NCI-H1436 treated with DMSO at 0.1 percent for 48 hours (cell line): ENCODE measurements at places on chromosomes 1 and 21.

DNA sequence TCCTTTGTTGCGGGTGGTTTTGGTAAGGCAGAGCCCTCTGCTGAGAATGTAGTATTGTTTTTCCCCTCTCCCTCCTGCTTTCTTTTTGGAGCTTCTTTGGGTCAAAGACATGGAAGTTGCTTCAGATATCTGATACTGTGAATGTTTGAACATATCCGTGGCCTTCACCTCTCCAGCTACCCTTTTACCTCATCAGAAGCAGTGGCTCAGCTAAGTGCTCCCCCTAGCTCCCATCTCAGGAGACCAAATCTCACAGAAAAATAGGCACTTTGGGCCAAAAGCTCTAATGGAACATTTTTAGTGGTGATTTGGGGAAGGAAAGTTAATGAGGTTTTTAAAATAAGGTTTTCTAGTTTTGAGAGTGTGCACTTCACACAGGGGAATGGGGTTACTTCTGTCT, 6.3 kb downstream of the TMEM200B start:
- no peak for DNase-seq

DNA sequence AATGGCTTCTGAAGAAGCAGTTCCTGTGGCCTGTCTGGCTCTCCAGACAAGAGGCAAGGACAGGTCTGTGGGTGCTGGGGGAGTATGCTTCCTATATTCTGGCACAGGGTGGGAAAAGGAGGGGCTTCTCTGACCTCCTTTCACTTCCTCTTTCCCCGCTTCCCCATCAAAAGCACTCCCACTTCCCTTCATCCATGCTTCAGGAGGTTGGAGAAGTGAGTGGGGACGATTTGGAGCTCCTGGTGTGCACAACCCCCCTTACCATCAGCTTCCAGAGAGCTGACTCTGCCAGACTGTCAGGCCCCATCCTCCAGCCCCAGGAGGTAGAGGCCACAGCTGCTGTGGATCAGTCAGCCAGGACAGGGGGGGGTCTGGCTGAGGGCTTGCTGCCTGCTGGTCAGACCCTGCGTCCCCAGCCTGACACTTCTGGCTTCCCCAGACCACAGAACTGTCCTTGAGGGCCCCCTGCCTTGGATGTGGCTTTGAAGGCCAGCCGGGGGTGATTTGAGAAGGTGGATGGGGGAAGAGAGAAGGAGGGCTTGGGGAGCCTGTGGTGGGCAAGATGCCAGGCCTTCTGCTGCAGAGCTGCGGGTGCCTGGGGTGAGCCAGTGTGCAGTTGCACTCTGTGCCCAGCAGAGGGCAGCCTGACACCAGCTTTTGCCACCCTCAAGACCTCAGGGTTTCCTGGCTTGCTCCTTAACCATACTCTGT, 21.5 kb upstream of the TMEM222 start:
- DNase-seq: peak; percentile 18

- DNase-seq: no peak
These were observed 423.3 kb upstream of the OLFM3 start for GRCh38 chr1:102420034-102420433.

- no peak for DNase-seq
These were observed 701 bp downstream of the DEDD start for GRCh38 chr1:161131523-161132409.

GRCh38 chr1:147826259-147826658, 65.9 kb upstream of the GJA5 start:
- no peak for DNase-seq

DNA sequence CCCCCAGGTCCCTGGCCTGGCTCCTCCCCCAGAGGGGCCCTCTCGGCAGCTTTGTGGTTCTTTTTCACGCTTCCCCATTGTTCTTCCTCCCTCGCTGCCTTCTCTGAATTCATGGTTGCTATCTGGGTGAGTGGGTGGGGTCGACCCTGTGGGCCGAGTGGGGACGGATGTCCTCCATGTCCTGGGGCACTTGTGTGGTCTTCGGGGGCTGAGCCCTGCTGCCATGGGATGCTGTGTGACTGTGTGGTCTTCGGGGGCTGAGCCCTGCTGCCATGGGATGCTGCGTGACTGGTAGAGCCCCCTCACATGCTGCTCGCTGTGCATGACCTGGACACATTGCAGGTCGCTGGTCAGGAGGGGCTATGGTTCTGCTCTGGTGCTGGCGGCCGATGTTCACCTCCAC, 21.6 kb upstream of the DIP2A start:
- no peak for DNase-seq

GRCh38 chr1:184161071-184161698, 109.7 kb downstream of the TSEN15 start:
- DNase-seq: no peak
